ENCODE measurements at places on chromosomes 5 and 9.

GRCh38 chr9:98980291-98980690 is 36.6 kb downstream of the COL15A1 start:
- no peak for DNase-seq

- DNase-seq = no peak
These were observed 341.0 kb downstream of the PRR16 start for GRCh38 chr5:120805131-120805530.

DNA sequence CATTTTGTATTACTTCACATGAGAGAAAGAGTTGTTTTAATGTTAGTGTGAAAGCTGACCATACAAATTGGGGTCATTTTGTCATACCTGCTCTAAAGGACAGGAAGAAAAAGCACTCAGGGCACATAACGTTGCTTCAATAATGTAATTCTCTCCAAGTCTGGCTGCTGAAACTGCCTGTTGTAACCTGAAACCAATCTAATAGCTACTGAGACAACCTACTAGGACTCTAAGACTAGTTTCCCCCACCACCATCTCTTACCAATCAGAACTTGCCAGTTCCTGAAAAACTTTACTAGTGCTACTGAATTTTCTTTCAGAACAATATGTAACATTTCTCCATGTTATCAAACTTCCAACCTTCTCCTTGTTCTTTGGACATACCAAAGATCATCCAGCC is 374.7 kb downstream of the PTPRD start:
- no peak for DNase-seq

- DNase-seq = no peak
These were observed 13.0 kb upstream of the SARDH start for GRCh38 chr9:133750982-133751649.

DNA sequence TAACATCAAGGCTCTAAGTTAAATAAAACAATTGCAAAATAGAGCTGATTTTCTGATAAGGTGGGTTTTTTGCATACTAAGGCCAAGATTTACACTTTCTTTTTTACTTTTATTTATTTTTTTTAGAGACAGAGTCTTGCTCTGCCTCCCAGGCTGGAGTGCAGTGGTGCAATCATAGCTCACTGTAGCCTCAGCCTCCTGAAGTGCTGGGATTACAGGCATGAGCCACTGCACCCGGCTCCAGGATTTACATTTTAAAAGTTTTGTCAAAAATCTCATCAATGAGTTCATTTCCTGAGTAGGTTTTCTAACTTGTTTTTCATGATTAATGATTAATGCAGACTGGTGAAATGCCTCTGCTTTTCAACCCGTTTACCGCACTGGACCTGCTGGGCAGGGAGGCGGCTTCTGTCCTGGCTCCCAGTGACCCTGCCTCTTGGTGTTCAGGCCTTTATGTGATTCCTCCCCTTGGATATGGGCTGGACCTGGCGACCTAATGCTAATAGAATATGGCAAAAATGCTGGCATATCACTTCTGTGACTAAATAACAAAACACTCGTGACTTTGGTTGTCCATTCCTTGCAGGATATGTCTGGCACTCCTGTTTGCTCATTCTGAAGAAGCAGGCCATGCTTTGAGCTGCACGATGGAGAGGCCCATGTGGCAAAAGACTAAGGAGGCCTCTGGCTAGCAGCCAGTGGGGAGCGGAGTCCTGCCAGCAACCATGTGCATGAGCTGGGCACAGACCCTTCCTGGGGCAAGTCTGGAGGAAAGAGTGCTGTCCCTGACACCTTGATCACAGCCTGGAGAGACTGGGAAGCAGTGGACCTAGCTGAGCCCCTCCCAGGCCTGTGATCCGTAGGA is 72.2 kb upstream of the PTCH1 start:
- DNase-seq = no peak

DNA sequence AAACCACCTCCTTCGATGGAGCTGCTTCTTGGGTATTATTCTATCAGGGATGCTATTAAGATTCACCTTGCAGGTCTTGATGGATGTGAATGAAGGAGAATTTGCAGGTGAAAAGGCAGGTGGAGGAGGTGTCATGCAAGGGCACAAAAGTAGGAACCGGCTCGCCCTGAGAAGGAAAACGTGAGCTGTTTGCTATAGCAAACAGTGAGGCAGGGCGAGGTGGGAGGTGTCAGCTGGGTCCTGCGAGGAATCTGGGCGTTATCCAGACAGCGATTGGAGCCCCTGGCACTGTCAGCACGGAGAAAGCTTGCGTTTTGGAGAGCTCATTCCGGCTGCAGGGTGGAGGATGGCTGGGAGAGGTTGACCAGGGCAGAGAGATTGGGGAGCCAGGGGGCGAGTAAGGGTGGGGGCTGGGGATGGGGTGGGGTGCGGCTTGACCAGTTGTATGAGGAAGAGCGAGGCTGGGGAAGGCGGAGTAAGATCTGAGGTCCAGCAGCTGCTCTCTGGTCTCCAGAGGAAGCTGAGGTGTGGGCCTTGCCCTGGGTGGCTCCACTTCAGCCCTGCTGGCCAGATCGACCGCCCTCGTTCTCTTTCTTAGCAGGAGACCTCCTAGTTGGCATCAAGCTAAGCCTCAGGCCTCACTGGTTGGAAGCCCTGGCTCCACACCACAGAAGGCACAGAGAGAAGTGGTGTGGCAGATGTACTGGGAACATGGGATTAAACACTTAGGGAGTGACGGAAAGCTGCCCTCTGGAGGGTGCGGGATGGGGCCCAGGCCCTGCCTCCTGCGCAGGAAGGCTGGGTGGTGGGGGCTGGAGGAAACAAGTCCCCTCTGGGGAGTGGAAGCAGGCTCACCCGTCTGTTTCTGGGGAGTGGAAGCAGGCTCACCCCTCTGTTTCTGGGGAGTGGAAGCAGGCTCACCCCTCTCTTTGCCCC is 54.7 kb upstream of the NEURL1B start:
- no peak for DNase-seq

DNA sequence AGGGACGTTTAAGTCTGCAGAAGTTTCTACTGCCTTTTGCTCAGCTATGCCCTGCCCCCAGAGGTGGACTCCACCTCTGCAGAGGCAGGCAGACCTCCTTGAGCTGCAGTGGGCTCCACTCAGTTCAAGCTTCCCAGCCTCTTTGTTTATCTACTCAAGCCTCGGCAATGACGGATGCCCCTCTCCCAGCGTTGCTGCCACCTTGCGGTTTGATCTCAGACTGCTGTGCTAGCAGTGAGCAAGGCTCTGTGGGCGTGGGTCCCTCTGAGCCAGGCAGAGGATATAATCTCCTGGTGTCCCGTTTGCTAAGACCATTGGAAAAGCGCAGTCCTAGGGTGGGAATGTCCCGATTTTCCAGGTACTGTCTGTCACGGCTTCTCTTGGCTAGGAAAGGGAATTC is 2188.5 kb upstream of the WWC1 start:
- DNase-seq = no peak

GRCh38 chr5:126390051-126390450 is 33.2 kb upstream of the GRAMD2B start:
- DNase-seq = no peak

GRCh38 chr5:161096581-161096980 is 244.6 kb upstream of the ATP10B start:
- no peak for DNase-seq

DNA sequence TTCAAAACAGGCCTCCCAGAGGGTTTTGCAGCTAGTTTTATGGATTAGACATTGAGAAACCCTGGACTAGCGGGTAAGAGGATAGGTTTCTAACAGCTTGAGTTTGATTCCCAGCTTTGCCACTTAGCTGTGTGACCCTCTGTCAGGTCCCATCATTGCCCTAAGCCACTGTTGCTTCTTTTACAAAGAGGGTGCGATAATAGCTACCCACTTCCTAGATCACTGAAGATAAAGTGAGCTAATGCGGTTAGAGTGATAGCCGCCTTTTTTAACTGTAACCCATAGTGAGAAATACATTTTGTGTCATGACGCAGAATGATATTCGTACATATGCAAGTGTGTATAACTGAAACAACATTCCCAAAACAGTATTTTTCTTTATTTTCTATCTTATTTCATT is 40.3 kb downstream of the CSF1R start:
- no peak for DNase-seq

DNA sequence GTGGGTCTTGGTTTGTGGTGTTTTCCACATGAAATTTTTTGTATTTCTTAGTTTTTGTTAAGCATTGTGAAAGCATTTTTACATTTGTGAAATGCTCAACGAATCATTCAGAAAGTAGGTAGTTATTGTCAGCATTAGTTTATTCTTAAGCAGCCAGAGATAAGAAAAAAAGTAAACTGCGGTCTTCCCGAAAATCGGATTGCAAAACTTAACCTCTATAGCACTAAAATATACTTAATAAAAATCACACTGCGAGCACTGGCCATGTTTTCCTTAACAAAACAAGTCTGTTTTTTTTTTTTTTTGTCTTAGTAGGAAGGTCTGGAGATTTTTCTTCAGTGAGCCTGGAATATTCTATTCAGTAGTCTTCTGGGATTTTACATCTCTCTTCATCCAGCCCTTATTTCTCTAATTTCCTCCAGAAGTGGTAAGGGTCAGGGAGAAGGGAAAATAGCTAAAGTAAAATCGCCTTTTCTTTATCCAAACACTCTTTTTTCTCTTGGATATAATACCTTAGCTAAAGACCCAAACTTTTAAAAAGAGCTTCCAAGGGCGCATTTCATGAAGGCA is 289.9 kb downstream of the DMAC1 start:
- no peak for DNase-seq

DNA sequence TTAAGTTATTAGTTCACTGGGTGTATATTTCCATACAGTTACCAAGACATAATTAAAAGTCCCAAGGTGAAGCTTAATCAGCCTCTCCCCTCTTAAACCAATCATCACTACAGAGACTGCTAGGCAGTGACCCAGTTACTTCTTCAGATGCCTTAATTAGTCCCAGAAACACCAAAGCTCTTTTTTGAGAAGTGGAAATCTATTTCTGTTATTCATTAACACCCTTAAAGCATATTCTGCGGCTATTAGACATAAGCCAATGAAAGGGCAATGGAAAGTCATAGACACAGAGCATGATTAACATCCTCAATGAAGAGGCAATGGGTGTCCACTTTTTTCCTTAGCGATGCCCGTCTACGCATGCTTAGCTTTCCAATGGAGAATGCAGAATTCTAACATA is 48.3 kb upstream of the DNAH5 start:
- DNase-seq = no peak

DNA sequence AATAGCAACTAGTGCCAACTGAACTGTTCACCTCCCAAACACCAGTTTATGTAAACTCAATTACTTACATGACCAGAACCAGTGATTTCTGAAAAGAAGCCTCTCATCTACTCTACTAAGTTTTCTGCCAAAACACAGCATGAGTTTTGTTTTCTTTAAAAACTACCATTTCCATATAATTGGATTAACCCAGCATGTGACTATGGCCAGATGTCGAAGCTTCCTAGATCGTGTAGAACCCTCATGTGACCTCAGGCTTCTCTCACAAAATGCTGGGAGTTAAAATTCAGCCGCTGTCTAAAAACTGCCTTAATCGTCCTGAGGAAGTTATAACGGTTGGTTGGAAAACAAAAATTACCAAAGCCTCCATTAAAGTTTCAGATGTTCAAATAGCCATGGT is 303.5 kb downstream of the IRX1 start:
- DNase-seq = no peak

DNA sequence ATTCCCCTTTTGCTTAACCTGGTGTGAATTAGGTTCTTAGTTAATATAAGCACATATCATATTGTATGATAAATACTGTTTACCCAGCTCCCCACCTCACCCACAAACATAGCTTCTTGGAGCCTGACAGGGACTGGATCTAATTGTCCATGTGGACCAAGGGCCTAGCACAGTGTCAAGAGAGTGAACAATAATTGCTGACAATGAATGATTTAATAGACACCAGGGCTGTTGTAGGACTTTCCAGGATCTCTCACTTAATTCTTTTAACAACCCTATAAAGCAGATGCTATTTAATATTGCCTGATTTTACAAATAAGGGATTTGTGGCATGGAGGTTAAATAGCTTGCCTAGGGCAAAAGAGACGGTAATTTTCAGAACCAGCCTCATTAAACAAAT is 24.8 kb downstream of the AK3 start:
- no peak for DNase-seq

- DNase-seq = no peak
These were observed 59.1 kb downstream of the THBS4 start for GRCh38 chr5:80094236-80094738.

DNA sequence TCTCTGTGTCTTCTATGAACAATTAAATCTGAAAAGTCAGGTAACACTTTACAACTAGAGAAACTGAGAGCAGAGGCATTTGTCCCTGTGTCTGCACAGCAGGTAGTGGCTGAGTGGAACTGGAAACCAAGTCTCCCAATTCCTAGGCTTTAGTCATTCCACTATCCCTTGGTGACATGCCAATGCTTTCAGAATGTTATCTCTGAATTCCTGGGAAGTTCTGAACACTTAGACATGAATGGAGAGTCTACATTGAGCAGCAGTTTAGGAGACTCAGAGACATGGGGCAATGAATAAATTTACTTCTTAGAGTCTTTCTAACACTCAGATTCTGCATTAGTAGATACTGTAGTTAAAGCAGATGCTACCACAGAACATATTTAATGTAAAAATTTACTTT is 94.8 kb upstream of the APC start:
- DNase-seq = no peak

DNA sequence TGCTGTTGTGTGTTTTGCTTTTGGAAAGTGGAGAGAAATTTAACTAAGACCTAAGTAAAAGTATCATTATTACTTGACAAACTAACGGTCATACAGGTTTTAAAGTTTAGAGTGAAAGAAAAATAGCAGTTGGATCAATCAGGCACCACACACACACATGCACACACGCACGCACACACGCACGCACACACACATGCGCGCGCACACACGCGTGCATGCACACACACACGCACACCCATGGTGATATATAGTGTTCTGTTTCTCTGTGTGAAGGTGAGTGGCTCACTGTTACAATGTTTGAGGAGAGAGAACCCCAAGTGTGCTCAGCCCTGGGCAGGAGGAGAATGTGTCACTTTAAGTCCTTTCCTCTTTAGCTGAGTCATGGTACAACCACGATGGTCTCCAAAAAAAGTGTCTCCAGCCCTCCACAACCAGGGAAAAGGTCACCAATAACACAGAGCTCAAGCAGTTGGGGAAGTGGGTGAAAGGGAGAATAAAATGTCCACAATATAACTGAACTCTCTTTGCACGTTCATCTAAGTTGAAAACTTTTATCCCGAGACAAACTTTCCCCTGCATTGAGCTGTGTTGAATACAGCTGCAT is 3.2 kb downstream of the ZNF366 start:
- peak; percentile 43 for DNase-seq

DNA sequence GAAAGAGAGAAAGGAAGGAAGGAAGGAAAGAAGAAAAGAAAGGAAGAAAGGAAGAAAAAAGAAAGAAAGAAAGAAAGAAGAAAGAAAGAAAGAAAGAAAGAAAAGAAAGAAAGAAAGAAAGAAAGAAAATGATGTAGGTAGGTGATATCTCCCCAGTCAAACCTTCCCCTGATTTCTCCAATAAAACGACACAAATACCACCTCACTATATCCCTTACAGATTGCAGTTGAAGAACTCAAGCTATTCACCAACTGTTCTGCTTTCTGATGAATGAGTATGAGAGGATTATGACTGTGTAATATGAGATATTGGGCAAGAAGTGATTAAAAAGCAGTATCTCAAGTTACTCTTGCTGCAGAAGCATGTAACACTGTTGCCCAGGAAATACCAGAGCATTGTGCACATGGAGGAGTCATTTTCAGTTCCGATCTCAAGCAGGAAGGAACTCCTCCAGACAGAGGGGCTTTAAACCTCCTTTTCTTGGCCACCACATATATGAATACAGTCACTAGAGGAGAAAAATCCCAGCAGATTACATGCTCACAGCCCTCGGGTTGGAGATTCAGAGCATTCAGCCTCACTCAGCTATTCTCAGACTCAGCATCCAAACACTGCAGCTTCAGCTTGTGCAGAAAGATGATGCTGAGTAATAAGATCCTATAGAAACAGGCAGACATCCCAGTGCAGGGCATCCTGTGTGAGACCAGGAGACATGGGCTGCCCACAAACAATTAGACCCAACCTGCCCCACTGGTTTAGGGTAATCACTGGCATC is 61.4 kb downstream of the UGCG start:
- DNase-seq = no peak

Data from GM13976 (cell line).